ENCODE measurements at places on chromosomes 7 and 10. TPM values are rescaled to one million over a fixed set of nuclear protein-coding genes. Genes with fewer than 3 reads are reported as not detected.

The FOXP2 gene
- total RNA-seq = 14.5 TPM

DNA sequence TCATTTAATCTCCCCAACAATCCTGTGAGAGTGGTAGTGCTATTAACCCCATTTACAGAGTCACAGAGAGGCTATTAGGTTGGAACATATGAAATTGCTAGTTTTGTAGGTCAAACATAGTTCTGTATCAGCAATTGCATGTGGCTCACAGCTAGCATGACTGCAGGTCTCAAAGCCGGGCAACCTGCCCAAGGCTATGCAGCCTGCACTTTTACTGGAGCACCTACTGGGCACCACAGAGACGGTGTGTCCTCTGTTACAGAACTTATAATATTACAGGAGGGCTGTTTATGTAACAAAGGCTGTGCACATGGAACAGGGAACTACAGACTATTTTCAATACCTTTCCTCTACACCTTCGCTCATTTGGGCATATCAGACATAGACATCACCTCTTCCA lies 355.8 kb downstream of the RPS24 start:
- H3K4me1 ChIP-seq = peaks cover 4% of the 10 kb centered on the region
- H3K27ac ChIP-seq = no peak overlapping the region
- peak; percentile 46 for DNase-seq
- no peaks in the 10 kb centered on the region for H3K27me3 ChIP-seq

- H3K4me1 ChIP-seq = peaks cover 31% of the 10 kb centered on the region
- H3K36me3 ChIP-seq = no peaks in the 10 kb centered on the region
- H3K4me3 ChIP-seq = no peak overlapping the region
These were observed 5.4 kb downstream of the VIM start for GRCh38 chr10:17233286-17233991.

DNA sequence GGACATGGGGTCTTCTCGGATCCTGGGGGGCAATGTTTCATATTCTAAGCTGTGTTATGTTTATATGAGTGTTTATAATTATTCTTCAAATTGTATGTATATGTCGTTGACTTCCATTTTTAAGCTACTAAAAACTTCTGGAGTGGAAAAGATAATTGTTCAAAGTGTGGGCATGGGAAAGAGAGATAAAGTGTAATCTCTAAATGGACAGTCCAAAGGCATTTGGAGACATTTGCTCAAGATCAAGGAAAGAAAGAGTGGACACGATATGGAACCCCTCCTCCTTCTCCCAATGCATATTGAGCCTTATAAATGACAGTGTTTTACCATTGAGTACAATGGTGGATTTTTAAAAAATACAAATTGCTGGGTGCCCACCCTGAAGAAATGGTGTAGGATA lies 81.1 kb downstream of the SDHAF3 start:
- no peak overlapping the region for H3K27ac ChIP-seq
- no peaks in the 10 kb centered on the region for H3K4me1 ChIP-seq
- no peaks in the 10 kb centered on the region for H3K36me3 ChIP-seq
- H3K27me3 ChIP-seq = no peaks in the 10 kb centered on the region
- no peak overlapping the region for H3K4me3 ChIP-seq

DNA sequence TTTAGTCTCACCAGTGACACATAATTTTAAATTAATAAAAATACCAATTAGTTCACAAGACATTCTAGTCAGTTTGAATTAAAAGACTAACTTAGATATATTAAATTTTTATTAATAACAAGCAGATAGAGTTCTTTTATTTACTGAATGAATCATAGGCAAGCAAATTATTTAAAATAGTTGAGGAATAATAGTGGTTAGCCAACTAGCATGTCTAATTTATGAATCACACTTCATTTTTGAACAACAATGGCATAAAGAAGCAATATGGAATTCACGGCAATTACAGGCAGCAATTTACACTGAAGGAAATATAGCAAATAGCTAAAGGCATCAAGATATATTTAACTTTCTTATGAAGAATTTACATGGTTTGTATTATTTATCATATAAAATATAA lies 187.0 kb upstream of the SLC26A5 start:
- H3K36me3 ChIP-seq = no peaks in the 10 kb centered on the region
- no peak overlapping the region for H3K4me3 ChIP-seq
- no peaks in the 10 kb centered on the region for H3K4me1 ChIP-seq

The MYH16 gene
- not detected for total RNA-seq

GRCh38 chr10:3895045-3895631 lies 110.1 kb upstream of the KLF6 start:
- no peak overlapping the region for H3K27ac ChIP-seq
- no peaks in the 10 kb centered on the region for H3K4me1 ChIP-seq
- no peak for DNase-seq
- no peaks in the 10 kb centered on the region for H3K36me3 ChIP-seq

The HMX2 gene
- not detected for total RNA-seq

DNA sequence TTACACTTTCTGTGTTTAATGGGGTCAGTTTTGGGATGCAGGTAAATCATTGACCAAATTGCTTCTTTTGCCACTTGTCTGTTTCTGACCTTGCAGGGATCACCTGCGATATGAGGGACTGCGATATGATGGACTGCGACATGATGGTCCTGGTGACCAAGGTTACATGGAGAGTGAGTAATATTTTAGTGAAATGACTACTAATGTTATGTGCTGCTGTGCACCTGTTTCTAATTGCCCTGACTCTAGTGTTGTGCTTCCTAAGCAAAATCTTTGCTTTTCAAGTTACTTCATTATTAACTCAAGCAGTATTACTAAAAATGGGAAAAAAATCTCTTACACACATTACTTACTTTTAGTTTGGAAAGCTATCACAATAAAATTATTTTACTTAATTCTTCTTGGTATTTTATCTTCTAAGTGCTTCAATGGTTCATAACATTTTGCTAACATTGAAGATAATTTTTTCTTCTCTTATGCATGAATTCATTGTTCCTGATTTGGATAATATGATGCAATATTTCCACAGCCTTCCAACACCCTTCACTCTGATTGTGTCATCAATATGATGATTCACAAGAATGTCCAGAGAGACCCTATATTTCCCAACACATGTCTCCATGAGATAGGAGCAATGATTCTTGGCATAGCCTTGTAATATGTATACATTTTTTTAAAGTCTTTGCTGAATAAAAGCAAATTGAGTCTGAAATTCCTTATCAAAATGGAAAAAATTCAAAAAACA lies 306.2 kb upstream of the AKR1E2 start:
- no peak overlapping the region for H3K27ac ChIP-seq
- H3K27me3 ChIP-seq = no peaks in the 10 kb centered on the region
- no peaks in the 10 kb centered on the region for H3K36me3 ChIP-seq
- DNase-seq = no peak

DNA sequence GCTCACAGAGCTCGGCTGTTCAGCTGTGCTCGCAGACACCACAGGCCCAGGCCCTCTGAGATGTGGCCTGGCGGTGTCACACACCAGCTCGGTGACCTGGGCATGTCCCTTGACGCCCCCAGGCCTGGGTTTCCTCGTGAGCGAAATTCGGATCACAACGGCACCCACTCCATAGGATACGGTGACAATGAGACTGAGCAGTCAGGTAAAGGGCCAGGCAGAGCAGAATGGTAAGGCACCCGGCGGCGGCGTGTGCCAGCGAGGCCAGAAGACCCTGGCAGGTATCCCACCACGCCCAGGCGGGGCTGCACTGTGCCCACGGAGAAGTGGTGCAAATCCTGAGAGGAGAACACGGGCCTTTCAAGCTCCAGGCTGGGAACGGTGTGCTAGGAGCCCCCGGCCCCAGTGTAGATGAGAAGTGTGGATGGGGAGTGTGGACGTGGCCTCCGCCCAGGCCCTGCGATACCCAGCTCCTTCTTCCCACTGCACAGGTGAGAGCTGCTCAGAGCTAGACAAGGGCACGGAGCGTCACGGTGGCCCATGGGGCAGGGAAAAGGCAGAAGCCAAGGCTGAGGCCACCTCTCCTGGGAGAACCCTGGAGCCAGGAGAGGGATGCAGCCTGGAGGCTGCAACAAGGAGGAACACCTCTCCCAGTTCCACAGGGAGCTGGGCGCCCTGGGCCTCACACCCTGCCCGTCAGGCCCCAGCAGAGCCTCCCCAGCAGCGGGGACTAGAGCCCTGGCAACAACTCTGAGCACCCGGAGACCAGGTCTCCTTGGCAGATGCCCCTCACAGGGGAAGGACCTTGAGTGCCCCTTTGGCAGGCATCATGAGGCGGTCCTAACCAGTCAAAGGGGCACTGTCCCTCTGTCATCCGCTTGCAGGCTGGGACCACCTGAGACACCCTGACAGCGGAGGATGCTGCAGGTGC lies 219.1 kb downstream of the MAD1L1 start:
- no peaks in the 10 kb centered on the region for H3K27me3 ChIP-seq
- H3K4me1 ChIP-seq = peaks cover 6% of the 10 kb centered on the region
- DNase-seq = no peak
- H3K27ac ChIP-seq = no peak overlapping the region
- H3K36me3 ChIP-seq = no peaks in the 10 kb centered on the region

GRCh38 chr7:44325201-44325671 lies at the start of gene CAMK2B:
Gene CAMK2B, minus strand, starts transcription at chr7:44325594. Its CDS starts 173 bp downstream, at chr7:44325421.
- no peaks in the 10 kb centered on the region for H3K36me3 ChIP-seq
- no peak within 1 kb of the TSS for H3K4me3 ChIP-seq
- DNase-seq = no peak
- peaks cover 8% of the 10 kb centered on the region for H3K27me3 ChIP-seq

DNA sequence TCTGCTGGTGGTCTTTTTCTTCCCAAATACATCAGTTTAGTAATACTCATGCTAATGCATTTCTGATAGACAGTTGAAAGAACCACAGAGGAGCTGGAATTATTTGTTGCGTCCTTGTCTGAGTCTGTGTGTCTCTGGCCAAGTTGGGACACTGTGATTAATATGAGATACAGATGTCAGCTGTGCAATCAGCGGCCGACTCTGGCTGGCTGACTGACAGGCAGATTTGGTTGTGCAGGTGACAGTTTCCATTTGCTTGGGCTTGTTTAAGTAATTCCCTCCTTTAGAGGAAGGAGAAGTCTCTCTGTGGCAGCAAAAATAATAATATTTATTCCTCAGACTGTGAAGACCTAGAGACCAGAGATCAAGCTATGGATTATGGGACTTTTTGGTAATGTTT lies 176.2 kb upstream of the CHRM2 start:
- no peaks in the 10 kb centered on the region for H3K4me1 ChIP-seq
- no peak overlapping the region for H3K4me3 ChIP-seq
- DNase-seq = no peak
- no peaks in the 10 kb centered on the region for H3K27me3 ChIP-seq

The CALML5 gene
- not detected for total RNA-seq

The GRM3 gene
- 1.5 TPM for total RNA-seq

The NAMPT gene
- total RNA-seq = 116 TPM

All from adrenal gland (tissue), 19 donors.